ENCODE measurements at places on chromosomes 11 and 22.

DNA sequence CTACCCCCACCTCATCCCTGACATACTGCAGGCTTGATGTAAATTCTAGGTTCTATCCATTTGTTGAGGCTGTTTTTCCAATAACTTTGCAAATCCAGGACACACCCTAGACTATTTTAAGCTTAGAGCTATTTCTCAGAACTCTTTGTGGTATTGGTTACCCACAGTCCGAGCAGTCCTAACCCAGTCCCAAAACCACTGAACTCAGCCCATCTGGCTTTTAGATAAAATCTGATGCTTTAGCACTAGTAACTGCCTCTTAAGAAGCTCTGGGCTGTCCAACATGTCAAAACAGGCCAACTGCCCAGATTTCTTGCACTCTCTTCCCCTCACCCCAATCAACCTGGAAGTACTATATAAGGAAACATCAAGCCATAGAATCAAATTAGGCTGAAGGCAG, 344.4 kb upstream of the CADM1 start:
- DNase-seq, result no peak

- DNase-seq, result no peak
Measured at GRCh38 chr11:122676638-122677037, 21.1 kb downstream of the UBASH3B start.

GRCh38 chr11:75100314-75100713, 3.6 kb upstream of the OR2AT4 start:
- peak; percentile 52 for DNase-seq

- no peak for DNase-seq
Measured at GRCh38 chr22:17972385-17973191, 51.8 kb downstream of the MICAL3 start.

DNA sequence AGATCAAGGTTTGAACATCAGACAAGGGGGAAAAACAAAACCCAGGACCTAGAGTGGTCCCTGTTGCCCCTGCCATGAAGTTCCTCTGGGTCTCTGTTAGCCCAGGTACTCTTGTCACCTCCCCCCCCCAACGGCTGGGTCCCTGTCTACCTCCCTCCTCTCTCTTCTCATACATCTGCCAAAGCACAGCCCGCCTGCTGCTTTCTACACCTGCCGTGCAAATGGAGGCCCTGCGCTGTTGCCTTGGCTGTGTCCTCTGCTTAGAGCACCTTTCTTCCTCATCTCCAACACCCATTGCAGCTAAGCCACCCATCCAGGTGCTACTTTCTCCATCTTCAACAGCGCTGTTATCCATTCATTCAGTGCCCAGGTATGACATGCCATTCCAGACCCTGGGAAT, 99.2 kb downstream of the TP53I11 start:
- DNase-seq, result no peak

- DNase-seq, result no peak
Measured at GRCh38 chr11:9689721-9690120, 25.8 kb downstream of the SWAP70 start.

DNA sequence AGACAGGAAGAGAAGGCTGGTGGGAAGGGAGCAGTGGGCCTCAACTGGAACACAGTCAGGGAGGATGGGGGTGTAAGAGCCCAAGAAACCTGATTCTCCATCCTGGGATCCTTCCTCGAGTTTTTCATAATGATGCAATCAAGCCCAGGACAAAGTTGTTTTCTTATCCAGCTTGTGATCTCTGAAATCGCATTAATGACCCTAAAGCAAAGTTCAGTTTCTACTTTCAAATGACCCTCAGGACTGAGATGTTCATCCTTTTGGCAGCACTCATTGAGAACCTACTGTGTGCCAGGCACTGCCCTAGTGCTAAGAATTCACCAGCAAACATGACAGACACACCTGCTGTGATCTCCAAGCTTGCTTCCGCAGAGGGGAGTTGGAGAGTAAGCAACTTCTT, 45.3 kb downstream of the ISX start:
- DNase-seq, result no peak

GRCh38 chr11:45280449-45280848, 5.7 kb downstream of the SYT13 start:
- no peak for DNase-seq

DNA sequence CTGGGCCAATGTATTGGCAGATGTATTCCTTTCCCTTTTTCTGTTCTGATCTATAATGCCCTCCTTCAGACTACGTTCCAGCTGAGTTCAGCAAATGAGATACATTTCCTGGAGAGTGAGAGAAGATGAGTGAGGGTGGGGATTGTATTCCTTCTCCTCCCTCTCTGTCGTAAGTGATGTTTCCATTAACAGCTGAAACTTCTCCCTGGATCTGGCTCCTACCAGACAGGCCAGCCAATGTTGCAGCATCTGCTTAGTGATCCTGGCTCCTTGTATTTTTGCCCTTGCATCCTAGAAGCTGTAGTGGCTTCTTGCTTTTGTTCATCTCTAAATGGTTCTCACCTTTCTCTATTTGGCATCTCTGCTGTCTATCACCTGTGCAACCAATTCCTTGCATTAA, 48.2 kb upstream of the MTMR2 start:
- DNase-seq, result no peak

DNA sequence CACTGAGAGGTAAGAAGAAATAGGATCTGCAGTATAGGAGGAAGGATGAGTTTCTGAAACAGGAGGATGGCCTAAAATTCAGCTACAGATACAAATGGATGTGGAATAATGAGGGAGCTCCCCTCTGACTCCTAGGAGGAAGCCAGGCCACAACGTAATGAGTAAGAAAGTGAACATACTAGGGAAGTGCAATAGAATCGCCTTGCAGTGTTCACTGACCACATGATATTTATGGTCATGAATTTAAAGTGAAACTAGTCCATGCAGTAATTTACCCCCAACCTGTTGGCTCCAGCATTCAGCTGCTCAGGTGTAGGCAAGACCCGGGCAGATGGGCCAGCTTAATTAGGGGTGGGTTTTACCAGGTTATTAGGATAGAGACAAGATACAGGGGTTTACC, 101.7 kb downstream of the DEUP1 start:
- no peak for DNase-seq

GRCh38 chr11:65373839-65374580, 8.4 kb downstream of the SLC25A45 start:
- no peak for DNase-seq

GRCh38 chr11:72703267-72704008, 29.2 kb upstream of the PDE2A start:
- no peak for DNase-seq

GRCh38 chr11:94933223-94934130, 39.9 kb downstream of the CWC15 start:
- no peak for DNase-seq

DNA sequence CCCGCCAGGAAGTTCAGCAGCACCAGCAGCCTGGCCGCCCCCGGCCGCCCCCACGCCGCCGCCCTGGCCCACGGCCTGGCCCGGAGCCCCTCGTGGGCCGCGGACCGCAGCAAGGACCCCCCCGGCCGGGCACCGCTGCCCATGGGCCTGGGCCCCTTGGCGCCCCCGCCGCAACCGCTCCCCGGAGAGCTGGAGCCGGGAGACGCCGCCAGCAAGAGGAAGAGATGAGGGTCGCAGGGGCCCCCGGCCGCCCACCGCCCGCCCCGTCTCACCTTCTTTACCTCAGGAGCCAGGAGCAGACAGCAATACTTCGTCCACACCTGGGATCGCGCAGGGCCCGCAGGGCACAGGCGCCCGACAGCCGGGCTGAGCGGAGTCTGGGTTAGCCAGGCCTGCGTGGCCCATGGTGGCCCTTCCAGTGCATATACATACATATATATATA, 115.6 kb downstream of the CACNA1I start:
- no peak for DNase-seq

DNA sequence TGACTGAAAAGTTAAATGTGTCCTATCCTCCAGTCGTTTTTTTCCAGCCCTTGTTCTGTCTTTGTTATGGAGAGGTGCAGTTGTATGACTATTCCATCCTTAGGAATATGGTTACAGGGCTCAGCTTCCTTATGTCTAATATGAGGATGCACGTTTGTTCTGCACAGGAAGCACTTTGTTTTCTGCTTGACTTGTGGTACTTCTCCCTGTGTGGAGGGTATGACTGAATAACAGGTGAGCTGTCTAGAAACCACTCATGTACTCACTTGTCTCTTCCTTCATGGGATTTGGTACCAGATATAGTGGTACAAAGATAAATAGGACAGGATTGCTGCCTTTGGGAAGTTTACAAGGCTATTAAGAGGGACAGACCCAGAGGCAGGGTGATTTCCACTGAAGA, 17.4 kb downstream of the CABIN1 start:
- no peak for DNase-seq

- DNase-seq, result no peak
Measured at GRCh38 chr11:76524919-76525318, 80.1 kb downstream of the EMSY start.

DNA sequence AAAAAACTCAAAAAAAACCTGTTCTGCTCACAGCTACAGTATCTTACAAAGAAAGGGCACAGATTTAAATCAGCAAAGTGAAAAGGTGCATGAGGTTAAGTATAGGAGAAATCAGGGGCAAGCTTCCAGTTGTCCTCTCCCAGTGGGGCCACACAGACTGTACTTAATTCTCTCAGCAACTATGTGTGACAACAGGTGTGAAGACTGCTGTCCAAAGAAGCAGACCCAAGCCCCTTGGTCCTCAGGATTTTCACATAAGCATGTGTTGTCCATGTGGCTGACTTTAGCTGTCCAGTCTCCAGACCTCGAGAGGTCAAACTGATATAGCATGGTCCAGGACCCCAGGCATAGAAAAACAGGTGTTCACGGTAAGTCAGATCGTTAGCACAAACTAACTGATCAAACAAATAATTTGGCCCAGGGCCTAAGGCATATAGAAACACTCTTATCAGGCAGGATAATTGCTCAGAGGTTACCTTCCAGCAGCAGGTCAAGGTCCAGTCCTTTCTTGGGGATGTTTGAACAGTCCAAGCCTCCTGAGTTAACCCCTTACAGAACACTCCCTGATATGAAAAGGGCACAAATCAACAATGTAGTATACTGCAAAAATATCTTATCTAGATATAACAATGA, 21.1 kb upstream of the CSTF3 start:
- DNase-seq, result no peak

DNA sequence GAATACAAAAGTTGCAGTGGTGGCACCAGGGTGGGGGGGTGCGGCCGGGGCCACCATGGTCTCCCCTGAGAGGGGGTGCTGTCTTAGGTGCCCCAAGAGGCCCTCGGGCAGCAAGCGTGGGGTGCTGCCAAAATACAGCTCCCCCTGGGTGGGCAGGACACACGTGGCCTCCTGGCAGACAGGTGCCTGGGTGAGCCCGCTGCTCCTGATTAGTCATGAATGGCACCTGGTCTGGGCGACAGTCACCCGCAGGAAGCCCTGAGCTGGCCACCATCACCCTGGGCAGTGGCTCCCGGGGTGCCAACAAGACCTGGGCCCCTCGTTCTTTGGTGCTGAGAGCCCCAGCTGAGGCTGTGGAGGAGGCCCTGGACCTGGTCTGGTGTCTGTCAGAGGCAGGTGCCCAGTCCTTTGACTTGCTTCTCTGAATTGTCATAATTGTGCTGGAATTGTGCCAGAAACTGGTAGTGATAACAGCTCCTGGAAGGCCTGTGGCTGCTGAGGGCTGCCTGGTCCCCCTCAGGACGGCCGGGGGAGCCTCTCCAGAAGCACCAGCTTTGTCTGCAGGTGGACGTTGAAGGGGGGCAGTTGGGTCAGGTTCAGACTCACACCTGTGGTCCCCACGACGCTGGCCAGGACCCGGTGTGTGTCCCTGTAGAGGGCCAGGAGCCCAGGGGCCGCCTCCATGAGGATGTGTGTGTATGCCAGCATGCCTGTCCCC, 14.8 kb downstream of the ALG12 start:
- no peak for DNase-seq

- no peak for DNase-seq
Measured at GRCh38 chr11:32529994-32530588, 53.5 kb upstream of the EIF3M start.

- no peak for DNase-seq
Measured at GRCh38 chr22:44090571-44090905, 66.4 kb downstream of the PARVB start.

DNA sequence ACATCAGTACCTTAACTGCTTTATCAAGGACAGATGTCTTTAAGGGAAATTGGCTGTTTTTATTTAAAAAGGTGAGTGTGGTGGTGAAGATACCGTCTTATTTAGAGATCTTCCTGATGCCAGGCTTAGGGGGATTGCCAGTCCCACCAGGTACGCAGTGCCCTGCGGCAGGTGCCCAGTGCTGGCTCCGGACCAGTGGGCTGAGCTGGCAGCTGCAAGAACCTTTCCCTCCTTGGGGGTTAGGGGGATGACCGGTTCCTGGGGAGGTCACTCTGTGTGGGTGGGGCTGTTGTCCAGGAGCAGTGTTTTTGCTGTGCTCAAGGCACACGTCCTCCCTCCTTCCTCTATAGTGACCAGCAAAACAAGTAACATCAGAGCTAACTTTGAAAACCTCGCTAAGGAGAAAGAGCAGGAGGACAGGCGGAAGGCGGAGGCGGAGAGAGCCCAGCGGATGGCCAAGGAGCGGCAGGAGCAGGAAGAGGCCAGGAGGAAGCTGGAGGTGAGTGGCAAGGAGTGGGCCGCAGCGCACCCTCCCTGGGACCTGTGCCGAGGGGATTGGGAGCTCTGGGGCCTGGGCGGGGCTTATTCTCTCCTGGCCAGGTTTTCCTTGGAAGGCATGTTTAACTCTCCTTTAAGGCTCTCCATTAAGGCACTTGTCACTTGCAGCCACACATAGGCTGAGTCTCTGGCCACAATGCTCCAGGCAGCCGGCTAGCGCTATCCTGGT, 30.5 kb downstream of the CTTN start:
- no peak for DNase-seq

DNA sequence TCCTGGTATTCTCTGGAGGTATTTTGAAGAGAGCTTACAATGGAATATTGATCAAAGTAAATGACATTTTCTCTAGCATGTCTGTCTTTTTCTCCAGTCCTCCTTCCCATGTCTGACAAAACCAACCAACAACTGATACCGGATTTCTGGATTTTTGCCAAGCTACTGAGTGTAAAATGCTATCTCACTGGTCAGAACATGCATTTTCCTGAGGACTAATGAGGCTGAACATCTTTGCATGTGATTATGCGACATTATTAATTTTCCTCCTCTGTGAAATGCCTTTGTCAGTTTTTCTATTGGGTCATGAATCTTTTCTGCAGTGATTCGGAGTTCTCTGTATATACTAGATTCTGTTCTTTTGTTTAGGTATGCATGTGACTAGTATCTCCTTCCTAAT, 51.4 kb downstream of the CDON start:
- no peak for DNase-seq

DNA sequence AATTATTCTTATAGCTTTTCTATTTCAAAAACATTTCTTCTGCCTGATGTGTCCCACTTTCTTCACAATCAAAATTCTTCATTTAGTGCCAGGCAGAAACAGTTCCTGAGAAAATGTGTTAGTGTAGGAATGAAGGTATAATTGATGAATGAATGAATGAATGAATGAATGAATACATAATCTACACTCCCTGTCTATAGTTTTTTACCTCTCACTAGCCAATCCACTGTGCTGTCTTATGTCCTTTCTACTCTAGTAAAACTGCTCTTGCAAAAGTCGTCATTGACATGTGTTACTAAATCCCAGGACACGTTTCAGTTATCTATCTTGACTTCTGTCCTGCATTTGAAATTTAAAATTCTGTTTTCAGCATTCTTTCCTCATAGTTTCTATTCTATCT, 42.9 kb downstream of the CHORDC1 start:
- no peak for DNase-seq

- no peak for DNase-seq
Measured at GRCh38 chr11:86755146-86755545, 45.2 kb upstream of the PRSS23 start.

Data from NB4 (cell line).